Mesenteric fat pad (tissue), 1 donor: ENCODE measurements at places on chromosomes 4 and X. TPM values are rescaled to one million over a fixed set of nuclear protein-coding genes. Genes with fewer than 3 reads are reported as not detected.

GRCh38 chrX:28585767-28586166, 1.5 kb upstream of the IL1RAPL1 start:
- DNase-seq = no peak

DNA sequence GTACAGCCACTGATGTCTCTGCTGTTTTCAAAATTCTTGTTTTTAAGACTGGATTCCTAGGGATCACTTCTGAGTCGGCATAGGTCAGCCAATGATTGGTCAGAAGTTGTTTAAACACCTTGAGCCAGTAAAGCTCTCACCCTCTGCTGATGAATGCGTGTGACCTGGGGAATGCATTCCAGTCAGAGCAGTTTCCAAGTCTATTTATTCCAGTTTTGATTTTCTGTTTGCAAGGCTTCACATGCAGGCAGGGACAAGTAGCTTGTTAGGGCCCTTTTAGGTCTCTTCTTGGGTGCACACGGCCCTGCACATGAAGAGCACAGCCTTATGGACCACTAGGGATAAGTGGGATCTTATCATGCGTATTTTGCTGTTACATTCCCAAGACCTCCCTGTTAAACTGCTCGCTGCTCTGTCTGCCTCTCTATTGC, 47.0 kb downstream of the KLHL15 start:
- DNase-seq = no peak

GRCh38 chr4:74287164-74287563, 21.1 kb upstream of the EPGN start:
- no peak for DNase-seq

DNA sequence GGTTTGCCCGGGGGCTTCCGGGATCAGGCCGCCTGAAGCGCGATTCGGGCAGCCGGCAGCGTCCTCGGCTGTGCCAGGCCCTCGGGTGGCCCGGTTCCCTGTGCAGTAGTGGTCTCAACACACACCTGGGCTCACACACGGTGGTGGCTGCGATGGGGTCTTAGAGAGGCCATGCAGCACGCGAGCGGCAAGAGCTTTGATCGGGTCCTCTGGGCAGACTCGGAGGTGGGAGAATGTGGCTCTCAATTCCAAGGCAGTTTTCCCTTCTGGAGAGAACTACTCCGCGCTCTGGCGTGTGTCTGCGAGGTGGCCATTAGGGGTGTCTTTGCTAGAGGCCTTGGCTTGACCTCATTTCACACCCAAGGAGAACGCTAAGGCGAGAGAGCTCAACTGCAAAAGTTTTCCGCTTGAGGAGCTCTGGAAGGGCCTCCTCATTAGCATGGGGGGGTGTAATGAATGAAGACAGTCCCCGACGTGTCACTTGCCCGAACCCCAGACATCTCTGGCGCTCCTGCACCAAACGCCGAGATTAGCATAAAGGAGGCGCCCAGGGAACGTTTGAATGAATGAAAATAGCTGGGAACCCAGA, 771 bp upstream of the RBPJ start:
- DNase-seq = no peak

- no peak for DNase-seq
Observed at GRCh38 chr4:56414135-56414670, 21.2 kb downstream of the PPAT start.

DNA sequence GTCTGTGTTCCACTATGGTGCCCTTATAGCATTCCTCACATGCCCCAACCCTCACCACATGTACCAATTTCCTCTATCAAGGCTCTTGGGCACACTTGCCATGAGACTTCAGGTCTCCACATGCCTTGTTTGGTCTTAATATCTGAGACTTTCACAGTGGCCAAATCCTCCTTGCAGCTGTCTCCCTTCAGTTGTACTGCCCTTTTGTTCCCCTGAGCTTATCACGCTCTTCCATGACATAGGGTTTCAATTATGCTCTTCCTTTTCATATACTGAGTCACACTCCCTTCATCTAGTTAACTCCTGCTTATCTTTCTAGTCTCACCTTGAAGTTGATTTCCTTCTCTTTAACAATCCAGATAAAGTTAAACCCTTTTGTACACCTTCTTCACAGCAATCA, 212.9 kb downstream of the PDHA2 start:
- DNase-seq = no peak

DNA sequence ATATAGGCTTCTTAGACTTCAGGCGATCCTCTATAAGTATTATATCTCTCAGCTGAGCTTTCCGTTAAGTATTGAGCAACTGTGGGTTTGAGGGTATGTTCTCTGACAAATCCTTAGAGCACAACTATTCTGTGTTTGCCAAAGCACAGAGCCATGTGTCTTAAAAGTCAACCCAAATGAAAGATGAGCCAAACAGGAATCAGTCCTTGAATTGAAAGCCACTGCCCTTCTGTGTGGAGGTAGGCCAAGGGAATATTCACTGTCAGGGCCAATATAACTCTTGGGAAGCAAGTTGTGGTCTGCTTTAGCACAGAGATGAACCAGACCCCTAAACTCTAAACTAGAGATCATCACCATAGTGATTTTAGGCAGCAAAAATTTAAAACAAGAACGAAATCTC, 164.0 kb downstream of the STAG2 start:
- DNase-seq = no peak

ABLIM2 gene
- total RNA-seq = 34.1 TPM

MAGED4B gene
- 7.0 TPM for total RNA-seq

ADAM29 gene
- not detected for total RNA-seq

MAGEC3 gene
- not detected for total RNA-seq
